ENCODE measurements at places on chromosomes 5 and 9.

GRCh38 chr5:135004376-135004775 is 29.7 kb downstream of the PITX1 start:
- DNase-seq = no peak

GRCh38 chr9:132411091-132411508 is 1.1 kb downstream of the CFAP77 start:
- DNase-seq = peak; percentile 78

DNA sequence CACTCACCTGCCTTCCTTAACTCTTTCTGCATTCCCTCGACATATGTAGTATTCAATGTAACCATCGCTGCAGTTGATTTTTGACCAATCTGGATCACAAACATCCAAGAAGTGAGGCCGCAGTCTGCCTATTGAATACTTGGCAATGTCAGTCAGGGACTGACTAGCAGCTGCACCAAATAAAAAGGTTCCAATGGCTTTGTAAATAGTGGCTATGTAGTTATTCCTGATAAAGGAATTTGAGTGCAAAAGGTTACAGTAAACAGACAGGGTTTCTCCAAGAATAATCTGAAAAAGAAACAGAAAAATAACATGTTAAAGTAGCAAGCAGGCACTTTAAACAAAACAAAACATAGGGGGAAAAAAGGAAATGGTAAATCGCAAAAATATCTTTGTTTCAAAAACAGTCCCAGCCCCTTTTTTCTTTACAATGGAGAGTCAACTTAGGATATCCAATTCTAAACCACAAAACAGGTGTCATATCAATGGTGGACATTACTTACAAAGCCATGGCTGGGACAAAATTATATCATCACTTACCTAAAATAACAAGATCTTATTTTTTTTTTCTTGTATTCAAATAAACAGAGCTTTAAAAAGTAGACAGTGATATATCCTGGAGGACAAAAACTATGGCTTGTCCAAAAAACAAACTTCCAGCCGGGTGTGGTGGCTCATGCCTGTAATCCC is 66.8 kb downstream of the PLPP1 start:
- no peak for DNase-seq

GRCh38 chr5:142053426-142054151 is 40.8 kb upstream of the GNPDA1 start:
- DNase-seq = peak; percentile 90

DNA sequence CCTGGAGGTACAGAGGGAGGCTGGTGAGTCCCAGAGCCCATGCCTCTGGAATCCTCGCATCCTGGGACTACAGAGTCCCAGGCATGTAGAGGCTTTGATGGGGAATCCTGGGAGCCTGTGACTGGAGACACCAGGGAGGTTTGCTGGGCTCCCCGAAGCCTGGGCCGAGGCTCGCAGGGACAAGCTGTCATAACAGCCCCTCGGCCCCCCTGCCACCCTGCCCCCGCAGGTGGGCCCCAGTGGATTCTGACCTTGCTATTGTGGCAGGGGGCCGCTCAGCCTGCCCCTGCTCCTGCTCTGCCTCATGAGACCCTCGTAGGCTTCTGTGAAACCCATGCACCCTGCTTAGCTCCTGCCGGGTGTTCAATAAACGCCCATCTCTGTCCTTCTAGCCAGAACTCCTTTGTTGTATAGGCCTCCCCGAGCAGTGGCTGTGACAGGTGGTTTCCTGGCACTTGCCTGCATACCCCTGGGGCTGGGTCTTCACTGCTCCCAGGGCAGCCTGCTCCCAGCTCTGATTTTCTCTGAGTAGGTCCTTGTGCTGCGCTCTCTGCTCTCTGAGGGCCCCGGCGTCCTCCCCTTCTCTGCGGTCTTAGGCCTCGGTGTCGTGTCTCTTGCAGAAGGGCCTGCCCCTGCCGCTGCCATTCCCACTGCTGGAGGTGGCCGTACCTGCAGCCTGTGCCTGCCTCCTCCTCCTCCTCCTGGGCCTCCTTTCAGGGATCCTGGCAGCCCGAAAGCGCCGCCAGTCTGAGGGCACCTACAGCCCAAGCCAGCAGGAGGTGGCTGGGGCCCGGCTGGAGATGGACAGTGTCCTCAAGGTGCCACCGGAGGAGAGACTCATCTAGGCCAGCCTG is 20.4 kb downstream of the CRB2 start:
- no peak for DNase-seq

- DNase-seq = no peak
Observed at GRCh38 chr9:81787747-81788632, 98.6 kb upstream of the TLE1 start.

DNA sequence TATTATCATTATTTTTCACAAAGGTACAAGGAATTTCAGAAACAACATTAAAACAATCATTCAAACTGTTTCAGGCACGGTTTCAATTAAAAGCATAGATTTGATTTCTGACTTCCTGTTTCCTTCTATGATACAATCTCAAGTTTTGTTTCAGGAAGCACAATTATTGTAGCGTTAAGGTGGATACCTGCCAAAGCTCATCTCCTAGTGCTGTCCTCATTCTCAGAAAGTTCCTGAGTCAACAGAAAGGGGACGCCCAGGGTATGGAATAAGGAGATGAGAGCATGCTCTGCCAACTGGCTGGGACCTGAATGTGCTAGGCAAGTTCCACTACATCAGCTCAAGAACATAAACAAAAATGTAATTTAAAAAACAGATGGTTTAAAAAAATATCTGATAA is 2.0 kb upstream of the TRIM14 start:
- DNase-seq = peak; percentile 31

DNA sequence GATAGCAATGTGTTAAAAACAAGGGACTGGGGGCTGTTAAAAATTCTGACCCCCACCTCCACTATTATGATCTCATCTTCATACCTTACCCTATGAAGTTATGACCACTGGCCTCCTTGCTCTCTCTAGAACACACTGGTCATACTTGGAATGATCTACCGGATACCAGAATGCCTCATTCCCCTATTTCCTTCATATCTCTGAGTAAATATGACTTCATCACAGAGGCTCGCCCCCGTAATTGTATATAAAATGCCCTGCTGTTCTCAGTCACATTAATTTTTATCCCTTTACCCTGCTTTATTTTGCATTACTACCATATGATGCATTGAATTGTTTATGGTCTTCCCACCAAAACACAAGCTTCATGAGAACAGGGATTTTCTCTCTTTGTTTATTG is 29.2 kb downstream of the IZUMO3 start:
- DNase-seq = no peak

- no peak for DNase-seq
Observed at GRCh38 chr5:99088309-99088708, 159.5 kb upstream of the CHD1 start.

DNA sequence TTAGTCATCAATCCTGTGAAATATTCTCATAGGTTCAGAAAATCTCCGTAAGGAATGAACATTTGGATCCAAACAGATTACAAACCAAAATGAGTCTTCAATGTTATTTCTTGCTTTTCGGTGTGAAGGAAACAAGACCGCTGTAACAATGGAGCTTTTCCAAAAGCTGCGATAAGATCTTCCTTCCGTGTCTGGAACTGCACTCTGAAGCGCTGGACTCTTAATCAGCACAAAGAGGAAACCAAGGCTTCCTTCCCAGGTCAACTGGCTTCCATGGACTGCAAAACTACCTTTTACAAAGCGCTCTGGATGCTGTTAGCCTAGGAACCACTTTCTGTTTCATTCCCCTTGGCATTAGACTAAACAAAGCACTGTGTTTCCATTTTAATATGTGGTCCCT is 137.9 kb upstream of the BASP1 start:
- no peak for DNase-seq

DNA sequence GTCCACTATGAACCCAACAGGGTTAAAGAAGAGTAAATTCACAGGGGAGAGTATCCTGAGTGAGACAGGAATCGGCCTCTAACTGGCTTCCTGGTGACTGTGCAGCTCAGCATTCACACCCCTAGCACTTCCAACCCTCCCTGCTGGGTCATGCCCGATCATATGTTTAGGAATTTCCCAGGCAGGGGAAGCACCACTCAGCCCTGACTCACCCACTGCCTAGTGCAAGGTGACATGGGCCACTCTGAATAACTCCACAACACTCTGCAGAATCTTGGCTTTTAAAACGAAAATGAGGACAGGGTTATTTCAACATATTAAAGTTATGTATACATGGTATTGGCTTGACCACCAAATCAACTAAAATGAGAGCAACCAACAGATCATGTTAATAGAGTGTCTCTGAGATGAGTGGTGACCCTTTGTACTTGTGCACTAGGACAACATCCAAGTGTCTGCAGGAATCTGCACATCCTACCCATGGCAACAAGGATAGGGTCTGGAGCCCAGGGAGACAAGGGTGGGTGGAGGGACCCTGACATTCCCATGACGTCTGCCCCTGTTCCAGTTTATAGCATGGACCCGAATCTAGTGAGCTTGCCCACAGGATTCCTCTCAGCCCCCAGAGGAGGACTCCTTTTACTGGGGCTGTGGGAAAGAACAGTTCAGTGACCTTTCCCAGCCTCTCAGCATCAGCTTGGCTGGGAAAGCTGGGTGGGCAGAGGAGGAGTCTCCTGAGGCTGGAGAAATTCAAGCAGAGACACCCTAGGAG is 485.8 kb downstream of the SEMA5A start:
- no peak for DNase-seq

DNA sequence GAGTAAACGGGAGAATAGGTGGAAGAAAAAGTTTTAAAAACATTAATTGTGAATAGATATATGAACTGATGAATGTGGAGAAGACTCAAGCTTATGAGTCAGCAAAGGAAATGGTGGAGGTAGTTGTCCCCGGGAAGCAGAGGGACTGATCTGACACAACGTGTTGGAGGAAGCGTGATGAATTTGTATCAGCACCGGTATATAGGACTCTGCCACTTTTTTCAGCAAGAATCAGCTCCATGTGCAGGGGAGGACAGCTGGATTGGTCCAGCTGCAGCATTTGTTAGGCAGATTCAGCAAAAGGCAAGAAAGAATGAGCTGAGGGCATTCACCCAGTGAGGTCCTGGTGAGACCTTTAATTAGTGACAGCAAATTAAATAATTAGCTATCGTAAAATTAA is 276.0 kb downstream of the TENT4A start:
- no peak for DNase-seq

DNA sequence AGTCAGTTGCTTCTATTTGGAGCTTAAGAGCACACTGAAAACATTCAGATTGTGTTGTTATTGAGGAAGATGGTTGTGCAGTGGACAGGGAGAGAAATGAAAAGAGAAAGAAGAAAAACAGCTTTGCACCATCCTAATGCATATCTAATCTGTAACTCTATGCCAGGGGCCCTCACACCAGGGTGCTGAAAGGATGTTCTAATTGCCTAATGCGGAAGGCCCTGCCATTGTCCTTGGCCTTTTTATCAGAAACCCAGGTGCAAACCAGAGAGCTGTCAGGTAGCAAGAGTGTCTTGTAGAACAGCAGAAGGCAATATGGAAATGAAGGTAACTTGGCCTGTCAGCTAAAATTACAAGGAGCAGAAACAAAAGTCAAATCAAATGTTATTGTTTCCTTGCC is 384.5 kb upstream of the PIK3R1 start:
- peak; percentile 8 for DNase-seq

- no peak for DNase-seq
Observed at GRCh38 chr5:56012281-56012963, 17.7 kb upstream of the IL6ST start.

DNA sequence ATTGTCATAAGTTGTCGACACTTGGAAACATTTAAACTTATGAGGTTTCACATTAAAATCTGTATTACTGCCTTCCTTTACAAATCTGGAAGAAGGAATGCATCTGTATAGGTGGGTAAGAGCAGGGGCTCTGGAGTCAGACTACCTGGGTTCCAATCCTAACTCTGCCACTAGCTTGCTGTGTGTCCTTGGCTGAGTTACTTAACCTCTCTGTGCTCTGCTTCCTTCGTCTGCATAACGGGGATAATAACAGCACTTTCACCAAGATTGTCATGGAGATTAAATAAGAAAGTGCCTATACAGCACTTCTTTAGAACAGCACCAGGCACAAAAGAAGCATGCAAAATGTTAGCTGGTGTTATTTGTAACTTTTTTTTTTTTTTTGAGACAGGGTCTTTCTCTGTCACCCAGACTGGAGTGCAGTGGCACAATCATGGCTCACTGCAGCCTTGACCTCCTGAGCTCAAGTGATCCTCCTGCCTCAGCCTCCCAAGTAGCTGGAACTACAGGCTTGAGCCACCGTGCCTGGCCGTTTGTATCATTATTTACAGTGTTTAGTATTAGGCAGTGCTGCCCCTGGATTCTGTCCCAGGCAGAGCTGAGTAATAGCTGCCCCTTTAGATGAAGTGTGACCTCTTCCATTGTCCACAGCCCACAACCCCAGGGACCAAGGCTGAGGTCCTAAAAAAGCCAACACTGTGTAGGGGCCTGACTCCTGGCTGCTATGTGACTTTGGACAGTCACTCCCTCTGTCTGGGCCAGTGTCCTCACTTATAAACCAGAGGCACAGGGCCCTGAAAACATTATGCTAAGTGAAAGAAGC is 25.4 kb upstream of the TTLL11 start:
- no peak for DNase-seq

DNA sequence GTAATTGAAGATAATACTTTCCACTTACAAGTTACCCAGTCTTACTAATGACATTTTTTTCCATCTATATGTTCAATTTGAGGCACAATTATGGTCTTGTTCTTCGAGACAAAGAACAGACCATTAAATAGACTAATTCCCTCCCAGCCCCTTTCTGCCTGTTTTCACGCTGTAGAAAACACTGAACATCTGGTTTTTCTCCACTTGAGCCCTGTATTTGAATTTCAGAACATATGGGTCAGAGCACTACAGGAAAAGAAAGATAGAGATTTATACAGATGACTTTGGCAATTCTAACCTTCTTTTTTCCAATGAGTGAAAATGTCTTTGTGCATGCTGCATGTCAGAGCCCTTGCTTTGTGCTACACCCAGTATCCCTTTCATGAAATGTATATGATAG is 506.9 kb downstream of the LRRC70 start:
- no peak for DNase-seq

GRCh38 chr5:14075937-14076336 is 67.2 kb upstream of the TRIO start:
- DNase-seq = no peak

GRCh38 chr9:72540348-72540873 is 19.0 kb downstream of the TMC1 start:
- DNase-seq = no peak

DNA sequence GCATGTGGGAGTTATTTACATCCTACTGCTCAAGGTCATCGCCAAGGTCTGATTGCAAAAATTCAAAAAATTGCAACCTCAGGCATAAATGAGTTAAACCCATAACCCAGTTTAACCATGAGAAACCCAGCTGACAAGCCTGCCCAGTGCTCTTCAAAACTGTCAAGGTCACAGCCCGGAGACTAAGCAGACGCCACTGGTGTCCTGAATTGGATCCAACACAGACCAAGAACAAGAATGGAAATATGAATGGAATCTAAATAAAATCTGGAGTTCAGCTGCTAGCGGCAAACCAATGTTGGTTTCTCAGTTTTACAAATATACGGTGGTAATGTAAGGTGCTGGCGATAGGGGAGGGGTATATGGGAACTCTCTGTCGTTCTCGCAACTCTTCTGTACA is 201.5 kb upstream of the MVB12B start:
- DNase-seq = no peak

DNA sequence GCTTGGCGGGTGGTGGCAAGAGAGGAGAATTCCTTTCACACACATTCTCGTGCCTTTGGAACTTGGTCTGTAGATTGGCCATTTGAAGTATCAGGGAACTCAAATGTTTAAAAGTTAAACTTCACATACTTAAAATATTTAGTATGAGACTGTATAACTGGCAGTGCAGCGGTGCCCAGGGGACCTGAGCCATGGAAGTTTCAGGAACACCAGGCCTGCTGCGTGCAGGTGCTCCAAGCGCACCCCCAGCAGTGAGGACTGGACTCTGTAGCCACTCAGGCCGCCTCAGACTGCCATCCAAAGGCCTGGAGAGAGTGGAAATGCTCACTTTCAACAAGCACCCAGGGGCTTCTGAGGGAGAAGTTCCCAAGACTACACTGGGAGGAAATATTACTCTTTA is 273.5 kb upstream of the IRX2 start:
- no peak for DNase-seq

Measured in cerebellar cortex (tissue), 1 donor.